ENCODE measurements at places on chromosomes 2 and 18.

DNA sequence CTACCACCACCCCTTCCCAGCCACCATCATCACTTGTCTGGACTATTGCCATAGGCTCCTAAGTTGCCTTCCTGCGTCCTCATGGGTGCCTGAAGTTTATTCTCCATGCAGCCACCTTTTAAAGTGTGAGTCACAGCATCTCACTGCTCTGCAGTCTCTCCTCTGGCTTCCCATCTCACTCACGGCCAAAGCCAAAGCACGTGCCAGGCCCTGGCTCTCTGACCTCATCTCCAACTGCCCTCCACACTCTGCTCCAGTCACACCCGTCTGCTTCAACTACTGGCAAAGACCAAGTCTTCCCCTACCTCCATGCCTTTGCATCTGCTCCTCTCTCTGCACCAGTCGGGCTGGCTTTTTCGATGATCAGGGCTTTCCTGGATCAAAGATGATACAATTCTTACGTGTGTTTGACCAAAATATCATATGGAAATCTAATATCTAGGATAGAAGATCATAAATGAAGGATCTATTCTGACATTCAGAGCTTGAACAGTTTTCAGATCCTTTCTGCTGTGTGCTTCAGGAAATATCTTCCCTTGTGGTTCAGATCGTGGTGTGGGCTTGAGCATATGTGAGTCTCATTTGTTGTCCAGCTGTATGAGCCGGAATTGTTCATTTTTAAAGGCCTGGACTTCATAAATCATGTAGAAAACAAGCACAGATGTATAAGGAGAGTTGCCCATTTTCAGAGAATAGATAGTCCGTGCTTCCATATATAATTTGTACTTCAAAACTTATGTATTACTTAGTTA, 175.6 kb downstream of the PRKCE start:
- no peak for DNase-seq

DNA sequence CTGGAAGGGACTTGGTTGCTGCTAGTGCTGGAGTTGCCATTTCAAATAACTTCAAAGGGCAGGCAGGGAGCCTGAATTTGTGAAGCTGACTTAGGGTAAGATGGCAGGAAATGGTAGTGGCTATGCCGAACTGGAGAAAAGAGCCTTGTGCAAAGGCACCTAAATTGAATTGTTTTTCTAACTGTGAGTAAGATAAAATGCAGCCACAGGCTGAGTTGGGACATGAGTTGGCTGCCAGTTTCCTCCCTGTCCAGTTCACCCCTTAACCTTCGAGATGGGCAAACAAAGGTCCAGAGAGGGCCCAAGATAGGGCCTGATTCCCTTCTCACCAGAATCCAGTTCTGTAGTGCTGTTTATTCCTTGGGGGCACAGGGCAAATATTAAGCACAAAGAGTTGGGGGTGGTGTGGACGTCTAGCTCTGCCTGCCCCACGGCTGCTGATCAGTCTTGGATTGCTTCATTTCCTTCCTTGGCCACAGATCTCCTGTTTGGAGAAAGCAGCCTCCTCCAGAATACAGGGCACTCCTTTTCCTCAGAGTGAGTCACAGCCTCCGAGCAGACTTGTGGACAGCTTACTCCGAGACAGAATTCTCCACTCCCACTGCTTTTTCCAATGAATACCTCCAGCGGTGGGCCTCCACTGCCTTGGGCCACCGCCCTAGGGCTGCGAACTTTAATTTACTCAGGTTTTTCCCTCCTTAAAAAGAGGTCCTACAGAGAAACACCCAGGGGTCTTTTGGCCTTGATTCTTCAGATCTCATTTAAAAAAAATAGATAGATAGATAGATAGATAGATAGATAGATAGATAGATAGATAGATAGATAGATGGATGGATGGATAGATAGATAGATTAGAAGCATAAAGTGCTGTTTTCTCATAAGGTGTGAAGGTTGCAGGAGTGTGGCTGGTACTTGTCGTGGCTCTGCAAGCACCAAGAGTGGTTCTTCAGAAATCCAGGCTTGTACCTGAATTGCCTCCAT, 18.4 kb upstream of the SLC20A1 start:
- no peak for DNase-seq

GRCh38 chr18:14914771-14915170, 166.8 kb downstream of the ANKRD30B start:
- DNase-seq, result no peak

- DNase-seq, result no peak
Measured at GRCh38 chr2:28471214-28471613, 24.6 kb upstream of the PLB1 start.

DNA sequence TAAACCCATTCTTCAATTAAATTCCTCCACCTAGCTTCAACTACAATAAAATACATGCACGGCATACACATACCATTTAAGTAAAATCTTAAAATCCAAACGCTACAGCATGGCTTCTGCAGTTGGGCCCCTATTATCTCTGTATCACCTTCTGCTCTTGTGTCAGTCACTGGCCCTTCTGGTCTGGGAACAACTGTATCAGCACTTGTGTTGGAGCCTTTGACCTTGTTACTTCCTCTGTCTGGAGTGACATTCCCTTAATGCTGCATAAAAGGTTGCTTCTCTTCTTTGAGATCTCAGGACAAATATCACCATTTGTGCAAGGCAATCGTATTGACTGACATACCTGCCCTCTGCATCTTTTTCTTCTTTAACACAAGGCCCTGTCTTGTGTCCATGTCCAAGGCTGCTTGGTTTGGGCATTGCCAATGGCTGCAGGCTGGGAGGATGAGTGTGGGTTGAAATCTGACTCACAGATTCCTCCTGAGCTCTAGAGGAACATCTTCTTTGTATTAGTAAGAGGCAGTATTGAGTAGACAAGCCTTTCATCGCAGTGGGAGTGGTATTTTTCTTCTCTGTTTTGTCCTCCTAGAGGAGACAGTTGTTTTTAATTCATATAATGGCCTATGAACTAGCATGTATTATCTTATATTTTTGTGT, 267.8 kb upstream of the TRIB2 start:
- DNase-seq, result no peak

- DNase-seq, result no peak
Measured at GRCh38 chr2:40364151-40364874, 87.6 kb downstream of the SLC8A1 start.

DNA sequence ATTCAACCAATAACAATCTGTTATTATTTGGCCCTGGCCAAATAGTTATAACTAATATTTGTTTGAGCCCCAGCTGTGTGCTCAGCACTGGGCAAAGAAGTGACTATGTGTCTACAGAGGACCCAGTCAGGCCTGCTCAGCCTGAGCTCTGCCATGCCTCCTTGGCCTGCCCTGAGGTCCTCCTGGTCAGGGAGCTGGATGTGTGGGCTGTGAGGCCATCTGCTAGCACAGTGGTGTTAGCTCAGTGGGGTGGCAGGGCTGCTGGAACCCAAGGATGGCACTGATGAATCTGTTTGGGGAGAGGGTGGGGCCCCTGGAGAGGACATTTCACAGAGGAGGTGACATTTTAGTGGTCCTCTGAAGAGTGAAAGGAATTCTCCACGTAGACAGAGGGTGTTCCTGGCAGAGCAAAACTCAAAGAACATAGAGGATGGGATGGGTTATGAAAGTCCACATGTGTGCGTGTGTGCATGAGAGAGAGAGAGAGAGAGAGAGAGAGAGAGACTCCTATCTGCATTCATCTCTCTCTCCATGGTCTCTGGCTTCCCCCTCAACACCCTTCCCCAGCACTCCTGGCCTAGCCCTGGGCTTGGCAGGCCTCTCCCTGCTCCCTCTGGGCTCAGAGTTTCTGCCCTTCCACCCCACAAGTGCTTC, 21.2 kb upstream of the ATOH8 start:
- DNase-seq, result no peak

- no peak for DNase-seq
Measured at GRCh38 chr2:200702646-200703118, 109.0 kb upstream of the BZW1 start.

GRCh38 chr2:208179028-208179609, 10.7 kb downstream of the C2orf80 start:
- no peak for DNase-seq

DNA sequence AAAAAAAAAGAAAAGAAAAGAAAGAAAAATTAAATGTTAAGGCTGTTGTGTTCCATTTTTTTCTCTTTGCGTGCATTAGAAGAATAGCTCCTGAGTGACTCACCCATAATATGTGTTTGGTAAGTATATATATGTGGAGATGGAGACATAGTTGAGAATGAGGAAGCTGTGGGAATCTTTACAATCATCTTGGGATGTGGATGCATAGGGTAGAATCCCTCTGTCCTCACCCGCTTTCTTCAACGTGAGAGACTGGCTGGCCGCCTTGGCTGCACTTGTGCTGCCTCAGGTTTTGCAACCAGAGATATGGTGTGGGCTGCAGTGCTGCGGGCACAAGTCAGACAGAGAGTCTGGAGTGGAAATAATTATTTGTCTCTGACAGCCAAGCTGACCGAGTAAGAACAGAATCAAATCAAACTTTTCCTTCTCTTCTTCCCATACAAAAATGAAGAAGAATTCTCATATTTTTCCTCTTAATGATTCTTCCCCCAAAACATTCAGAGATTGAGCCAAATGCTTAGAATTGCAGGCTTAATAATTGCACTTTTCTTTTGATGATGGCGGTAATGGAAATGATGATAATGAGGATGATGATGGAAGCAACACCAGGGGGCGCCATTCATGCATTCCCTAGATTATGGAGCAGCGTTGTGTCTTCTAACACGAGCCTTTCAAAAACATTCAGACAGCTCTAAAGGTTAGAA, 48.5 kb downstream of the SERPINB7 start:
- DNase-seq, result peak; percentile 76

- no peak for DNase-seq
Measured at GRCh38 chr2:127634626-127635379, 11.2 kb upstream of the GPR17 start.

DNA sequence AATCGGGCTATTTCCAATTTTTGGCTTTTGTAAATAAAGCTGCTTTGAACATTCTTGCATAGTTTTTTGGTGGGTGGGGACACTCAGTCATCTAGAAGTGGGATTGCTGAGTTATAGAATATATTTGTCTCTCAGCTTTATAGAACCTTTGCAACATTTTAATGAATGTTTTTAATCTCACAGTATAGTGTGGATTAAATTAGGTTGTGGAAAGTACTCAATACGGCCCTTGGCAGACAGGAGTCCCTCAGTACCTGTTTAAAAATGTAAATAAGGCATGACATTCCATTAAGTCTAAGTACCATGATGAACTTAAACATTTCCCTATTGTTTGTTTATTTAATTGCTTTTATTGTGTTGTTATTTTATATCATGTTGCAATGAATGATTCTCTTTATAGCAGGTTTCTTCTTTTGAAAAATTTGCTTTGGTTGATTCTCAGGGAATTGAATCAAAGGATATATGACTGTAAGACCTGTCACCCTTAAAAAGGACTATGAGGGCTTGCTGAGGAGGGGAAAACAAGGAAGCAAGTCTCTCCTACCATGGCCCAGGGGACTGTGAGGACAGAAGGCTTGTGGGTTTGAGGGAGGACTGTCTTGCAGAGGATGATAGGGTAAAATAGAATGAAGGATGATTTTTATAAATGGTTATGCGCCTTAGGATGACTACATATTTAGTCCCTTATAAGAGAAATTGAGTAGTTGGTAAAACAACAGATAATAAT, 165.1 kb downstream of the RPIA start:
- peak; percentile 89 for DNase-seq

- no peak for DNase-seq
Measured at GRCh38 chr2:240329778-240330177, 105.7 kb upstream of the GPC1 start.

- no peak for DNase-seq
Measured at GRCh38 chr2:7508296-7508943, 591.2 kb downstream of the RNF144A start.

DNA sequence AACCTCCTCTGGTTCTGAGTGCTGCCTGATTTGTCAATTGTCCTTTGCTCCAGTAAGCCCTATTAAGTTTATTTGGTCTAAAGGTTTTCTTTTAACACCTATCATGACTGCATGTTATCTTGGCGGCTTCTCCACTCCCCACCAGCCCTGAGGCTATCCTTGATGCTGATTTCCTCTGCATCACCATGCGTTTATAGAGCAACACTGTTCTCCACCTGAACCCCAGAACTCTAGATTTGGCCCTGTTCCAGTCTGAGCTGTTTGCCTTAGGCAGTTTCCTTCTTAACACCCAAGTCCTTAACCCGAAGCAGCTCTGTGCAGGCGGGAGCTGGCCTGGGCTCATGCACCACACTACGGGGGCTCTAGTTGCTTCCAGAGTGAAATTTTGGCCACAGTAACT, 98.2 kb upstream of the NPAS2 start:
- no peak for DNase-seq

DNA sequence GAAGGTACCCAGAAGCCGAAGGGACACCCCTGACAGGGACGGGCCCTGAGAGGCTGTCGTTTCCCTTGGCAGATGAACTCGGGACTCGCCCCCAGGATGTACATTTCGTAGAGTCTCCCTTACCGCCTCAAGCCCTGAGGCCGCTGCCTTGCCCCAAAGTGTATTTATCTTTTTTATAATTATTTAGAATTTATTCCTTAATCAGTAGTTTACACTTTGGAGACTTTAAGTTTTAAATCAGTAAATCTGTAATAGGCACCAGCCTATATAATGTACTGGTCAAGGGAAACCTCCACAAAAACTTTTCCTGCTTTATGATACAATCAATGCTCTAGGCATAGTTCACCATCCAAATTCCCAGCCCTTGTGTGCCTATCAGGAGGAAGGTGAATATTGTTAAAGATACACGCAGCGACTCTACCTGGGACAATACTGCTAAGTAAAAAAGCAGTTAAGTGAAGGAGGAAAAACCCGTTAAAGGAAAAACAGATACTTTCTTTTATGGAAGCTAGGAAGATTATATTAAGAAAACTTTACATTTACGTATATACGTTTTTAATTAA, 848 bp downstream of the VRK2 start:
- DNase-seq, result peak; percentile 57

- no peak for DNase-seq
Measured at GRCh38 chr2:84640411-84640810, 124.1 kb downstream of the DNAH6 start.

- no peak for DNase-seq
Measured at GRCh38 chr2:71896385-71897136, 251.1 kb downstream of the CYP26B1 start.

GRCh38 chr2:145184741-145185651, 665.1 kb upstream of the ZEB2 start:
- DNase-seq, result no peak

GRCh38 chr18:7090771-7091170, 26.8 kb downstream of the LAMA1 start:
- no peak for DNase-seq

- no peak for DNase-seq
Measured at GRCh38 chr2:55033076-55033742, 17.0 kb downstream of the RTN4 start.

GRCh38 chr2:182377467-182377866, 49.4 kb downstream of the PDE1A start:
- DNase-seq, result no peak

DNA sequence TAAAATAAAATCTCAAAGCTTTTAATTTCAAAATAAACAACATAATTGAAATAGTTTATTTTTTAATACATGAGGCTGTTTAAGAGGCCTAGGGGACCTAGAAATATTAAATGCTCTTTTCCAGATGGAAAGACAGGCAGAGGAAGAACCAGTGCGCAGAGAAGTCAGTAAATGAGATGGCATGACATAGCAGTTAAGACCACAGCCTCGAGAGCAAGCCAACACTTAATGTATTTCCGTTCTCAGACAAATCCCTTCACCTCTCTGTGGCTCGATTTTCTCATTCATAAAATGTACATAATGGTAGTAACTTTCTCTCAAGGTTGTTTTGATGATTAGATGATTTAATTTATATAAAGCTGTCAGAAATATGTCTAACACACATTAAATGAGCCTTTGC, 405.1 kb upstream of the CWC22 start:
- no peak for DNase-seq

Measured in Karpas-422 (cell line).